NCI-H2081 treated with DMSO at 0.1 percent for 48 hours (cell line): ENCODE measurements at places on chromosomes 6 and 20.

DNA sequence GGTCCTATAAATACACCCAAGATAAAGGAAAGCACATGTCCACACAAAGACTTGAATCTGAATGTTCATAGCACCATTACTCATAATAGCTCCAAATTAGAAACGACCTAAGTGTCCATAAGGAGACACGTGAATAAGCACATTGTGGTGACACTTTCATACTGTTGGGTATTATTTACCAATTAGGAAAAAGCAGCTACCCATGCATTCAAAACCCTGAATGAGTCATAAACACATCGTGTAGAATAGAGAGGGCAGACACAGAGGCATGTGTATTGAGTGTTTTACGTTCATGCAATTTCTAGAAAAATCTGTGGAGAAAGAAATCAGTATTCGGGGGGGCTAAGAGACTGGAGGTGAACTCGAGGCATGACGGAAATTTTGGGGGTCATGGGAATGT lies 396.7 kb downstream of the THBS2 start:
- DNase-seq, result no peak

- DNase-seq, result no peak
These were observed 570.1 kb downstream of the DHX35 start for GRCh38 chr20:39532205-39532604.

DNA sequence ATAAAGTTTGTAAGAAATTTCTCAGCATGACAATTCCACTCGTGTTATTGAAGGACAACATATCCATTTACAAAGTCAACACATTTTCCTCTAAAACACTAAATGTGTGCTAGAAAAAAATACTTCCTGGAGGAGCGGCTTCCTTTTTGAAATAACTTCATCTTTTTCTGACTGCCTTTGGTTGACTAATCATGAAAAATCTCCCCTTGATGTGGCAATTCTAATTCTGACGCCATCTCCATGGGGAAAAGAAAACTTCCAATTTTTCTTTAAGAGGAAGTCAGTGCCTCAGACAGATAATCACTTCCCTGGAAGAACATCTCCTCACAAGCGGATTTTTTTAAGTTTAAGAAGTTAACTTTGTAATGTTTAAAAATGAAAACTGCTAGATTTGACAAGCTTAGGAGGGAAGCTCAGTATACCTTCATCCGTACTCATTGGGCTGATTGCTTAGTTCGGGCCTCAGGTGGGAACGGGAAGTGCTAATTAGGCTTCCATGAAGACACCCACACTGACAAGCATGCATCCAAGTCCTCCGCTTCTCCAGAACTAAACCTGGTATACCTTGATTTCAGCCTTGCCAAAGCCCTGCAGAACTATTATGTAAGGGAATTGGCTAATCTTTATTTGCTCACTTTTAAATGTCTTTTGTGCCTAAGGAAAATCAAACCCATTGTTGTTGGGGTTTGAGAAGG lies 35.1 kb upstream of the DUSP22 start:
- DNase-seq, result no peak

DNA sequence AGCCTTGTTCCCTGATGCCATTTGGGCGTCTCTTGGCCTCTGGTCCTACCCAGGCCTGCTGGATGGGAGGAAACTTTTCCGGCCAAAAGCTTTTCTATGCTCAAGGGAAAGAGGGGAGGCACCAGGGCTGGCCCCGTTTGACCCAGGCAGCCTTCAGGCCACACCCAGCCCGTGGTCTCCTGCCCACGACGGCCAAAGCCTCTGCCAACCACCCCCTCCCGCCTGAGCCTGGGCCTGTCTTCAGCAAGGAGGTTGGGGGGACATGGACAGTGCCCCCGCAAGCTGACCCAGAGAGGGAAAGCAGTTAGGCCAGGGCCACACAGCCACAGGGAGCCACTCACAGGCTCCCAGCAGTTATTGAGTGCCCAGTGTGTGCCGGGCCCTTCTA lies 49.5 kb downstream of the SRC start:
- DNase-seq, result no peak

- DNase-seq, result no peak
These were observed 14.2 kb upstream of the RNF217 start for GRCh38 chr6:124947971-124948451.

DNA sequence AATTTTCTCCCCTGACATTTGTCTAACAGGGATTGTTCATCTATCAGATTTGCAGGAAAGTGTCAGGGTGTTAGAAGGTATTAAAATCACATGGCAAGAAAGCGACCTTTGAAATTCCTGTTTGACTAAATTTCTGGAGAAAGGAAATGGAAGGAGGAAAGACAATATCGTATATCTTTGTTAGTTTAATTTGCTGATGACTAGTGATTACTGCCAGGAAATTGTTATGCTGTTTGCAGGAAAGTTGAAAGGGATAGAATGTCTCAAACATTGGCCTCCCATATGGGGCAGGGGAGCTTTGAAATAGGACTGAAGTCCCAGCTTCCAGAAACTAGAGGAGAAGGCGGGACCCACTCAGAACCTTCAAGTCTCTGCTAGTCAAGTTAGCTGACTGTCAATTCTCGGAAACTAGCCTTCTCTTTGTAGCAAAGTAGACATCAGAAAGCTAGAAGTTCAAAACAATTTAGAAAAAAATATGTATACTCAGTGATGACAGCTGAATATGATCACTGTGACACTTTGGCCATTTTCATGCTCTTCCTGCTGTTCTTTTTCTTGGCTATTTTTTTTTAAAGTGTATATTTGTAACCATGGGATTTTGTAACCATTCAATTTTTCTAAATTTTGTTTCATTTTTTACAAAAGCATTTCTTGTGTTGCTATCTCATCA lies 53.4 kb upstream of the RALGAPA2 start:
- no peak for DNase-seq

- no peak for DNase-seq
These were observed 56.4 kb downstream of the LYRM4 start for GRCh38 chr6:5204376-5204775.

- no peak for DNase-seq
These were observed 27.2 kb upstream of the SPAG4 start for GRCh38 chr20:35588397-35588796.

GRCh38 chr6:147077251-147077650 lies 127.0 kb upstream of the STXBP5 start:
- DNase-seq, result no peak

GRCh38 chr6:79240509-79240908 lies 6.0 kb upstream of the HMGN3 start:
- DNase-seq, result no peak

DNA sequence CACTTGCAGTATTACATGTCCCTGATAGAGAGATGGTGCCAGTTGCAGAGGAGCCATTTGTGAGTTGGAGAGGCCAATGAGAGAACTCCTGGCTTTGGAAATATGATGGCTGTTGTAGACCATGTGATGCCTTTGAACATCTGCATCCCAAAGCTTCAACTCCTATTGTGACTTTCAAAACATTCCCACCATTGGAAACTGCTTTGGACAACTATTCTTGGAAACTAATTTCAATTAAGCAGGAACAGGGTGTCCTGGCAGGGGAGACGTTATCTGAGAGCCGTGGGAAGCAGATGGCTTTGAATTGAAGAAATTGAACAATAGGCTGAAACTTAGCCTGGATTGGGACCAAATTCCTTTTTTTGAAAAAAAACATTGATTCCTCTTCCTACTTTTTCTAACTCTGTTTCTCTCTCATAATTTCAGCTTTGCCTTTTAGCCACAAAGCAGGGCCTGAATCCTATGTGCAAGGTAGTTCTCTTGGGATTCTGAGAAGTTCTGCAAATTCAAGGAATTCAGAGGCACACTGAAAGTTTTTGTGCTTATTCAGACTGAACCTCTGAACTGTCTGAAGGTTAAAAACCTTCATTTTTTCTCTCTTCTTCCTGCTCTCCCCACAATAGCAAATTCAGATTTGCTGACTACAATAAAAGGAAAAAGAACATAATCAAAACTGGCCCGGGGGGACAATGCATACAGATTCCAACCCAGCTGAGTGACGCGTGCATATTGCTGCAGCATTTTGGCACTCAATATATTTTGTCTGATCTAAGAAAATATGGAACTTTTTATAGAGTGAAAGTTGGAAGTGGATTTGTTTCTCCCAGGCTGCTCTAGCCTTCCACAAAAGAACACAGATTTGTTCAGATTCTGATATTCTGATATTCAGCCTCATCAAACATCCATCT lies 720.4 kb upstream of the CHD6 start:
- no peak for DNase-seq

- no peak for DNase-seq
These were observed 24.8 kb upstream of the IGF2R start for GRCh38 chr6:159943968-159944598.

DNA sequence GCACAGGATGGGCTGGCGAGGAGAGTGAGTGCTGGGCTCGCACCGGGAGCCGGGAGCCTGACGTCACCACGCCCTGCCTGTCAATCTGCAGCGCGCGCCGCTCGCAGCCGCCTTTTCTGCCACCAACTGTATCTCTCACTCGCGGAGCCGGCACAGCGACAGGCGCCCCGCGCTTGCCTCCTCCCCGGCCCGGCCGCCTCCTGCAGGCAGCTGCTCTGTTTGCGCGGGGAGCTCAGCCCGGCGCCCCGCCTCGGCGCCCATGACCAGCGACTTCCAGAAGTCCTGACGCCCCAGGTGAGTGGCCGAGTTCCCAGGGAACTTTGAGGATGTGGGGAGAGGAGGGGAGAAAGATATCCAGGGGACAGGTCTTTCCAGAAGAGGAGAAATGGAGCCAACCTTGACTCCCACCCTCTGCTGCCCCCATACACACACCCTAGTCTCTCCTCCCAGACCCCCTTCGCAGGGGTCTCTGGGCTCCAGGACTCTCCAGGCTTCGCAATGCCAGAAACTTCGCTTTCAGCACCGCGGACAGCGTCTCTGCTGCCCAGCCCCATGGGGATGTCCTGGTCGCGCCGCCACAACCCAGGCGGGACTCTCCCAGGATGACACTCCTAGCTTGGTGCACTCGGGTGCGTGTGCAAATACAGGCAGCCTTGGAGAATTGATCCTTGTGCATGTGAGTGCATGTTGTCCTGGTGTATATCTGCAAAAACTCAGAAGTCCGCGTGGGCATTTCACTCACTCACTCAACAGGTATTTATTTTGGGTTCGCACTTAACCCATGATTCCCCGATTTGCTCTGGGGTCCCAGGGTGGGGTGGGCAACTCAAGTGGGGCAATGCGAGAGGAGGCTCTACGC lies at the start of gene GPR6:
Gene GPR6 (plus strand): TSS at position 138 of the 859 bp plus-strand sequence. CDS start 802 bp downstream, outside the sequence.
- peak; percentile 3 for DNase-seq

GRCh38 chr20:1254254-1254653 lies 11.8 kb upstream of the SNPH start:
- DNase-seq, result no peak

- no peak for DNase-seq
These were observed 25.5 kb upstream of the KCNK16 start for GRCh38 chr6:39347906-39348585.

DNA sequence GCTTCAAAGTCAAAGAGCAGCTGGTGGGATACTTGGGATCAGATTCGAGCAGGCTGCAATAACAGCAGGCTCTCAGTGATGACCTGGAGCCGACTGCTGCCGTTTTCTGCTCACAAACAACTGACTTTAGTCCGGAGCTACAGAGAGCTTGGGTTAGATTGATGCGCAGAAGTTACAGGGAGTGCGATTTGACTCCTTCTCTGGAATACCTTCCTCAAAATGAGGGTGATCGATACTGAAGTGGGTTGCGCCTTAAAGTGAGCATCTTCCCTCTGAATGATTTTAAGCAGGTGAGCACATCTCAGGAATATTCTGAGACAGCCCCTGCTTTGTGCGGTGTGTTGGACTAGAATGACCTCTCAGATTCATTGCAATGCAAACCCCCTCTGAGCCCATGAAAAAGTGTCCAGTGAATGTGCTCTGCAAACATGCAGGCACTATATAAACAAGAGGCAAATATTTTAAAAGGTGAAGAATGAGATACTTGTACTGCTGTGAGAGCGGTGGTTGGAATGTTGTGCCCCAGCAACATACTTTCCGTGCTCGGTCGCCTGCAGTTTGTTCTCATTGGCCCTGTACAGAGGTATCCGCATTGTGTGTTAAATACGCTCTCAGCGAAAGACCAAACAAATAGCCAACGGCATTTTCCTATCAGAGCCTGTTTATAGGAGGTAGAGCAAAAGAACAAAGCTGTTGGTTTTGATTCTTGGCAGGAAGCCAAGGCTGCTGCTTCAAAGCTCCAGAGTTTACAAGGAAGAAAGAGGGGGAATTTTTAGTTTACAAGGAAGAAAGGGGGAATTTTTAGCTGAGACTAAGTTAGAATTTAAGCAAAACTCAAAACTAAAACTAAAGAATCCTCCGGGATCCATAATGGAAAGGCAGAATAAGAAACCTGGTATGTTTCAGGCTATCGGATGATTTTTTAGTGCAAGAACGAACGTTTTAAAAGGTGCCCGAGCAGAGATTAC lies 67.7 kb downstream of the PHACTR2 start:
- no peak for DNase-seq

DNA sequence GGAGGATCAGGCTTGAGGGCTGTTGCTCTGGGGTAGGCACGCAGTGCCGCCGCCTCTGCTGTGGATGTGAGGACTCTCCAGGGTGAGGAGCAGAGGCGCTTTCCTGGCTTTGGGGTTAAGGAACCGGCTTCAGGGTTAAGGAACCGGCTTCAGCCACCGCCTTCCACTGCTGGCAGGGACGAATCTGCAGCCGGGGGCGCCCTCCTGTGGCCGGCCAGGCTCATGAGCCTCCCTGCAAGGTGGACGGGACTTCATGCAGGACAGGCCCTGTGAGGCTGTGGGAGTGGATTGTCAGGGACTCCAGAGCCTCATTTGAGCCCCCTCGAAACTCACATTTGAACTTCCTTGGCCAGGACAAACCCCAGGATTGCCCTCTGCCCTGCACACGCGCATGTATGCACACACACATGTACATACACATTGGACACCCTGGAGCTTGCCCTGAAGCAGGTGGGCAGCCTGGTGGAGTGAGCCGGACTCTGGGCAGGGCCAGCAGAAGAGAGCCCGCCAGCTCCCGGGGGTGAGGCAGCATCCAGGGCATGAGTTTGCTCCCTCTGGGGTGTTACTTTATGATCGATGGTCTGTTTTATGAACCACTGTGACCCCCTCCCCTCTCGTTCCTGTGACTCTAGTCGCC lies 146.9 kb downstream of the PHACTR3 start:
- DNase-seq, result no peak

GRCh38 chr6:6696867-6697531 lies 108.5 kb downstream of the LY86 start:
- DNase-seq, result peak; percentile 11

GRCh38 chr6:70253923-70254322 lies 49.0 kb downstream of the COL9A1 start:
- no peak for DNase-seq

DNA sequence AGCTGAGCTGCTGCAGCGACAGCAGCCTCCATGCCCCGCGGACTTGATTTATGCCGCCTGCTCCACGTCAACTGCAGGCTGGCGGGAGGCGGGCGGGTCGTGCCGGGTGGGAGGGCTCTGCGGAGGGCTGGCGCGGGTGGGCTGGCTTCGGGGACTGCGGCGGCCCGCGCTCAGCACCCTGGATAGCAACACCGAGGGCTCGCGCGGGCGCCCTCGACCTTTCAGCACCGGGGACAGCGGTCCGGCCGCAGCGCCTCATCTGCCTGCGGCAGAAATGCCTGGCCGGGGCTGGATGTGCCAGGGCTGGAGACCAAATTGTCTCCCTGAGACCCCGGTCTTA lies 792 bp downstream of the SNAP25 start:
- DNase-seq, result no peak
